Activated CD4-positive, alpha-beta T cell treated with anti-CD3 and anti-CD28 coated beads, Interleukin-2, amount 10 ng/mL, durations not matched to agents 7 days and 5 days (primary cell): ENCODE measurements at places on chromosomes 1 and 21.
A peak's percentile ranks its signal among the peaks of the same experiment; 100 is the strongest.

GRCh38 chr1:199010492-199010891, 371.7 kb downstream of the PTPRC start:
- no peaks in the 10 kb centered on the region for H3K27me3 ChIP-seq
- peak overlapping the region; percentile 54 for H3K27ac ChIP-seq
- H3K36me3 ChIP-seq: peaks cover 20% of the 10 kb centered on the region
- H3K4me1 ChIP-seq: peaks cover 48% of the 10 kb centered on the region
- no peak for DNase-seq

DNA sequence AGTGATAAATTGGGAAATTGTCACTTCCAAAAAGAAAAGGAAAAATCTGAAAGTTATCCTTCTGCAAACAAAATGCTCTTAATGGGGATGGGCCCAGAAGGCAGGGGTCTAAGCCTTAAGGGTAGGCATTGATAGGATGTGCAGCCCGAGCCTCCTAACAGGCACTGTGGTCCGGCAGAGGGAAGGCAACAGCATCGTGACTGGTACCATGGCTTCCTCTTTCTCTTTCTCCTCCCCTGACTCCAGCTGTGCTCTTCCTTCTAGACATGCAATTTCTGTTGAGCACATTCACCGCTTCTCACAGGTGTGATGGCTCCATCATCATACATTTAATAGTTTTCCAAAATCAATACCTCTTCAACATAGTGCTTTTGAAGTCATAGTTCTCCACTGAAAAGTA, 91.5 kb downstream of the SELENOF start:
- no peak overlapping the region for H3K27ac ChIP-seq
- DNase-seq: no peak
- H3K4me1 ChIP-seq: no peaks in the 10 kb centered on the region
- no peak overlapping the region for H3K4me3 ChIP-seq
- H3K27me3 ChIP-seq: peaks cover 16% of the 10 kb centered on the region

- H3K27ac ChIP-seq: no peak overlapping the region
- no peak for DNase-seq
- H3K27me3 ChIP-seq: no peaks in the 10 kb centered on the region
- H3K4me1 ChIP-seq: peaks cover 22% of the 10 kb centered on the region
- no peak overlapping the region for H3K4me3 ChIP-seq
Measured at GRCh38 chr1:180287988-180288705, 58.1 kb downstream of the LHX4 start.

DNA sequence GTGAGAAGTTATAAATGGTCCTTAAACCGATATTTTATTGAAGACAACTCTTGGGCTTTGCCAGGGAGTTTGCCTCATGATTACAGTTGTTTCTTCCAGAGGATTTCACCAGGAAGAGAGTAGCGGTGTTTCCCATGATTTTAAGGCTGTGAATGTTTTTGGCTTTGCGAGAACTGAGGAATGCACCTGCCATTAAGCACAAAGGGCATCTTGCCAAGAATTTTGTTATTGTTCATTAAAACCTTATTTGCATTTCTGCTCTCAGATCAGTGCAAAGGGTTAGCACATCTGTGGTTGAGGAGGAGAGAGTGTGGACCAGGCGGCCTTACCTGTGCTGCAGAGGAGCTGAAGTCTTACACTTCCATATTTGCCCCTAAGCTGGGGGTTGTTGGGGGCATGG, 13.8 kb downstream of the CNIH3 start:
- DNase-seq: no peak
- no peak overlapping the region for H3K4me3 ChIP-seq
- no peak overlapping the region for H3K27ac ChIP-seq
- peaks cover 8% of the 10 kb centered on the region for H3K4me1 ChIP-seq
- no peaks in the 10 kb centered on the region for H3K36me3 ChIP-seq
- peaks cover 24% of the 10 kb centered on the region for H3K27me3 ChIP-seq

DNA sequence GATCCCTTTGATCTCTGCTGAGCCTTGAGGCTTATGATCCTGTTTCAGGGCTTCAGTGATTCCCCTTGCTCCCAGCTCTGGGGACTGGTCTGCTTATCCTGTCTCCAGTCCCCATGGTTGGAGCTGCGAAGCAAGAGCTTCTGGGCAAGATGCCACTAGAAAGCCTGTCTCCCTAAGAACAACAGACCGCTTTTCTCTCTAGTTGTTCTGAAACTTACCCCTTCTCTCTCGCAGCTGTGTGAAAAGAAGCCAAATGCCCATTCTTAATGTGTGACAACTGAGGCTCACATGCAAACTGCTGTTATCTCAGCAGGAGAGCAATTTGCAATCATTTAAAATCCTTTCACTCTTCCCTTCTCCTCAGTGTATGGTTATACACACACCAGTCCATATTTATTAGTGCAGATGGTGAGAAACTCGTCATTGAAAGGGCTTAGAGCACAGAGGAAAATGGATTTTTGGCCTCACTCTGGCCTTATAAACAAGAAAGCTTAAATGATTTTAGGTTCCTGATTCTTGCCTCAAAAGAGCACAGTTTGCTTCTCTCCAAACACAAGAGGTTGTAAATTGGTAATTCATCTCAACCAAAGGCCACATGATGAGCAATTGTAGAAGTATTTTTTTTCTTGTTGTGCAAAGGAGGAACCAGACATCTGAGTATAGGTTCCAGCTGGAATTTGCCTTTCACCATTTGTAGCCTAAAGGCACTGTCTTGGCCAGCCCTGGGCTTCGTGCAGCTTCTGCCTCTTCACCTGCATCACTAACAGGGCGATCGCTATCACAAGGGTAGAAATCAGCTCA, 179.2 kb upstream of the LMO4 start:
- no peaks in the 10 kb centered on the region for H3K36me3 ChIP-seq
- H3K27me3 ChIP-seq: peaks cover 44% of the 10 kb centered on the region
- peaks cover 11% of the 10 kb centered on the region for H3K4me1 ChIP-seq
- no peak for DNase-seq
- no peak overlapping the region for H3K4me3 ChIP-seq
